Mesothelial cell of epicardium (in vitro differentiated cells): ENCODE measurements at places on chromosomes 12 and 14. TPM values are rescaled to one million over a fixed set of nuclear protein-coding genes. Genes with fewer than 3 reads are reported as not detected.

Gene PYGL
- 19.9 to 21.6 TPM (median 20.8 TPM) in 3 replicates for total RNA-seq

Gene HOXC12
- total RNA-seq = not detected in 3 replicates

Gene RAB3IP
- 28.0 to 34.2 TPM (median 28.5 TPM) in 3 replicates for total RNA-seq

Gene KRT5
- 0.51 to 1.4 TPM (median 0.72 TPM) in 3 replicates for total RNA-seq
